ENCODE measurements at places on chromosomes 2 and 18. TPM values are rescaled to one million over a fixed set of nuclear protein-coding genes. Genes with fewer than 3 reads are reported as not detected.

GRCh38 chr2:152084076-152084475, 14.8 kb downstream of the CACNB4 start:
- DNase-seq: no peak

DNA sequence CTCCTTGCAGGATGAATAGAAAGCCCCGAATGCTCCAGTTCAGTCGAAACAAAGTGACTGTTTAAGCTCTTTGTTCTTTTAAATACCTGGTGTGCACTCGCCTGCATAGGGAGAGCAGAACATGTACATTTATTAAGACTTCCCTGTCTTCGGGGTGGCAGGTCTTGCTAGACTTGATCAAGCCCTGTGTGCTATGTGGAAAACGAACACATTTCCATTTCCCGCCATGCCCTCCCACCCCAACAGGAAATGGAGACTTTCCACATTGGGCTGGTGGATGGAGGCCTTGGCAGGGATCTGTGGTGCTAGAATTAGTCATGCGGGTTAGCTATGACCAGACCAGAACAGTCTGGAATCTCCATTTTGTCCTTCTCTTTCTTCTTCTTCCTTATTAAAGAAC, 321.0 kb upstream of the THSD7B start:
- no peak for DNase-seq

- no peak for DNase-seq
Measured at GRCh38 chr2:142037744-142038143, 93.1 kb downstream of the LRP1B start.

Gene TBR1
- not detected for total RNA-seq

Gene TTL
- 31.2 TPM for total RNA-seq

All from lung (tissue), 17 donors.